ENCODE measurements at places on chromosomes 16 and 17.

GRCh38 chr16:80693553-80693952 lies 110.8 kb downstream of the CDYL2 start:
- no peak for DNase-seq

DNA sequence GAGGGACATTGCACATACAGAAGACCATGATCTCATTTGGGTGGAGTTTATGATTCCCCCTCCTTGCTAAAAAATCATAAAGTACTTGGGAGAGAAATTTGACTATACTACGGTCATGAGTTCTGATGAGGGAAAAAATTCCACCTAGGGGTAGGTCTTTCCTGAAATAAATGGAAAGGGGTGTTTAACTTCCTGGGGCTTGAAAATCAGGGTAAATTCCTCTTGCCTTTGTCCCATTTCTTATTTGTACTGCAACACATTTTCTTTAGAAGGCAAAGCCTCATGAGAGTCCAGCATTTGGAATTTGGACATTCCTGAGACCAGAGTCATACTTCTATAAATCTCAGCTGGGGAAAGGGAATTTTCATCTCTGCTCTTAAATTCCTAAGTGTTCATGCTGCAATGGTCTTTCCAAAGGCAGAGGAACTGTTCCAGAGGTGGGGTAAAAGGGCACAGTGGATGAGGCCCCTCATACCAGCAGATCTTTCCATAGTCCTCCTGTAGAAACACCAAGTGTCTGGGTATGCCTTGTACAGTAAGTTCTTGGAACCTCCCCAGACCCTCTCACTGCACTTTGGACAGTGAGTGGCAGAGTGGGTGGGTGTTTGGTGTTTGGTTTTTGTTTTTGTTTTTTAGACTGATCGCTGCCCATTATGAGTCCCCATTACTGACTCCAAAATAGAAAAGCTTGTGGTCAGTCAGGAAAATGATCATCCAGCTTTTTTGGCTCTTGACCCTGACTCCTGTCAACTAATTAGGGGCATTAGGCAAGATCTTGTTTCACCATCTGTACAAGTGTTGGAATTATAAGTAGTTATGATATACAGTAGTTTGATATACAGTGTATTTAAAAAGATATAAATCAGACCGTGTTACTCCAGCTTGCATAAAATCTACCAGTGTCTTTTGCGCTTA lies 6.0 kb downstream of the LYRM1 start:
- DNase-seq, result no peak

DNA sequence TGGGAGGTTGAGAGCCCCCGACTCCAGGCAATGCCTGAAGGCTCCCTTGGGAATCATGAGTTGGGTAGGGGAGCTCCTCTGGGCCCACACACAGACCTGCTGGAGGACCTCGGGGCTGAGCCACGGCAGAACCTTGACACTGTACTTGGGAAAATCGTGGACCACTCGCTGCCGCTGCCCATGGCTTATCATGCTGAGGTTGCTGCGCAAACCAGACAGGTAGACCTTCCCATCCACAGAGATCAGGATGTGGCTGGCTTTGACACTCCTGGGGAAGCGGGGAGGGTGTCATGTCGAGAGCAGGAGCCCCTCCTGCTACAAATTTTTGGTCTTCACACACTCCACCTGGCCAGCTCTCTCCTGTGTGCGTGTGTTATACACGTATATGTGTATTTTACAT lies 7.2 kb upstream of the LIMD2 start:
- DNase-seq, result no peak

GRCh38 chr16:82990155-82990554 lies 363.4 kb downstream of the CDH13 start:
- no peak for DNase-seq

GRCh38 chr16:11581678-11582077 lies 5.0 kb downstream of the LITAF start:
- no peak for DNase-seq

DNA sequence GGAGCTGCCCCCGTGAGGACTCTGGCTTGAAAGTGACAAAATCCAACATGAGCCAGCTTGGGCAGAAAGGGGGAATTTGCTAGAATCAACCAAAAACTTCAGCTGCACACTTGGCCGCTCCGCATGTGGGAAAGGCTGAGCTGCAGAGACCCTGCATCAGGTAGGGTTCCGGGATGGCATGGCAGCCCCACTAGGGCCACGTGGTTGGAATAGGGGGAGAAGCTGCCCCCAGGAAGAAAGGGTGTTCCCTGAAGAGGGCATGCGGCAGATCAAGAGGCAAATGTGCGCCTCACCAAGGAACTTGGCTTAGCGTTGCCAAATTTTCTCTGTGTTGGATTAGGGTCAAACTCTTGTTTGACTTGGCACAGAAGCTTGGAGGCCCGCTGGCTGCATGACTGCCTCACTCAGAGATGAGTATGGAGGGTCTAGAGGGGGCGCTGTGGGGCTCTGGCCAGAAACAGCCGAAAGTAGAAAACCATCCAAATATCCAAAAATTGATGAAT lies 29.2 kb upstream of the WFIKKN2 start:
- no peak for DNase-seq

- no peak for DNase-seq
These were observed 16.0 kb downstream of the ENGASE start for GRCh38 chr17:79090443-79091225.

- no peak for DNase-seq
These were observed 25.8 kb downstream of the PEMT start for GRCh38 chr17:17565471-17566339.

DNA sequence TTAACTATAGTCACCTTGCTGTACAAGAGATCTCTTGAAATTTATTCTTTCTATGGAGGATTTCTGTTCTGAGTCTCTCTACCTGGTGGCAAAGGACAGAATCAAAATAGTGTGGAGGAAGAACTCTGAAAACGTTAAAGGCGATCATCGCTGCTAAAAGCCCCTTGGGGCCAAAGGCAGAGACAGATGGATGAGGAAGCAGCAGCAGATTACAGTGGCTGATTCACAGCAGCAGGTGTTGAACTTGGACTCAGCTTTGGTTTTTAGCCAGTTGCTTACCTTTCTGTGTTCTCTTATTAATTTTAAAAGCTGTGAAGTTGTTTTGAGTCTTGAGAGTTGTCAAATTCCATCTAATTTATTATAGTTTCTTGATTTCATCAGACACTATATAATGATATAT lies 956.1 kb upstream of the GOT2 start:
- no peak for DNase-seq

DNA sequence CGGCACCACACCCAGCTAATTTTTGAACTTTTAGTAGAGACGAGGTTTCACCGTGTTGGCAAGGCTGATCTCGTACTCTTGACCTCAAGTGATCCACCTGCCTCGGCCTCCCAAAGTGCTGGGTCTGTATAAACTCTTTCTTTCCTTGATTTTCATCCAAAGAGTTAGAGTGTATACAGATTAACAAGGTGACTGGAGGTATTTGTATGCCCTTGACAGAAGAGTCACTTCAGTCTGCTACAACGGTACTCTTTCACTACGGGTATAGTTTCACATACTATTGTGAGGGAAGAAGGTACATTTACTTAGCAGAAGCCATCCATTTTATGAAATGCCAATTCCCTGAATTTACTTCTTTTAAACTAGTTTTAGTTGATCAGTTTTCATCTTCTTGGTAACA lies 32.5 kb downstream of the PPM1E start:
- no peak for DNase-seq

GRCh38 chr17:30922235-30923030 lies 688 bp downstream of the ADAP2 start:
- no peak for DNase-seq

DNA sequence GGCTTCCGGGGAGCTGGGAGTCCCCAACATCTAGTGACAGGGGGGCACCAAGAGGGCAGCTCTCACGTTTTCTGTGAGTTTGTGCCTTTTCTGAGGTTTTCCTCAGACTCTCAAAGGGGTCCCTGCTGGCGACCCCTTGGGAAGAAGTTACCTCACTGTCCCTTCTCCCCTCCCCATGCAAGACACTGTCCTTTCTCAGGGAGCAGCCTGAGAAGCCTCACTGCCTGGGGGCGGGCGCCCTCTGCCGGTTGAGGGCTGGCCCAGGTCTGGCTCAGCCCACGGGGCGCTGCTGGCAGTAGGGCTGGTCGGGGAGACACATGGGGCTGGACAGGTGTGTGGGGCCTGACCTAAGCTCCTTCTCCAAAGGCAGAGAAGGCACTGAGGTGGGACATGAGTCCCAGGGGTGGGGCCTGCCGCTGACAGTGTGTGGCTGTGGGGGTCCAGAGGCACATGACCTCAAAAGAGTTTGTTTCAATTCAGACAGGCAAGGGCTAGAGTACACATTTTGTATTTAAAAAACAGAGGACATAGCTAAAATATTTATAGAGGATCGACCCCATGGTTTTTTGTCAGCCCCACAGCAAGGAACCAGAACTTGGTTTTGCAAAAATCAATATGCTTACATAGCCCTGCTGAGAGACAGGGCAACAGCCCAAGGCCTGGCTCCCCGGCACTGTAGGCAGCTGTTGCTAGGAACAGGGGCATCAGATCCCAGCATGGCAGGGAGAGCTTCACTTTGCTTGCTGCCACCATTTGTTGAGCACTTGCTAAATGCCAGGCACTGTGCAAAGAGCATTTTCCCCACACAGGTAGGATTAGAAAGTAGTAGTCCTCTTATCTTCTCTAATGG lies 18.5 kb upstream of the ALDH3A1 start:
- DNase-seq, result peak; percentile 68

DNA sequence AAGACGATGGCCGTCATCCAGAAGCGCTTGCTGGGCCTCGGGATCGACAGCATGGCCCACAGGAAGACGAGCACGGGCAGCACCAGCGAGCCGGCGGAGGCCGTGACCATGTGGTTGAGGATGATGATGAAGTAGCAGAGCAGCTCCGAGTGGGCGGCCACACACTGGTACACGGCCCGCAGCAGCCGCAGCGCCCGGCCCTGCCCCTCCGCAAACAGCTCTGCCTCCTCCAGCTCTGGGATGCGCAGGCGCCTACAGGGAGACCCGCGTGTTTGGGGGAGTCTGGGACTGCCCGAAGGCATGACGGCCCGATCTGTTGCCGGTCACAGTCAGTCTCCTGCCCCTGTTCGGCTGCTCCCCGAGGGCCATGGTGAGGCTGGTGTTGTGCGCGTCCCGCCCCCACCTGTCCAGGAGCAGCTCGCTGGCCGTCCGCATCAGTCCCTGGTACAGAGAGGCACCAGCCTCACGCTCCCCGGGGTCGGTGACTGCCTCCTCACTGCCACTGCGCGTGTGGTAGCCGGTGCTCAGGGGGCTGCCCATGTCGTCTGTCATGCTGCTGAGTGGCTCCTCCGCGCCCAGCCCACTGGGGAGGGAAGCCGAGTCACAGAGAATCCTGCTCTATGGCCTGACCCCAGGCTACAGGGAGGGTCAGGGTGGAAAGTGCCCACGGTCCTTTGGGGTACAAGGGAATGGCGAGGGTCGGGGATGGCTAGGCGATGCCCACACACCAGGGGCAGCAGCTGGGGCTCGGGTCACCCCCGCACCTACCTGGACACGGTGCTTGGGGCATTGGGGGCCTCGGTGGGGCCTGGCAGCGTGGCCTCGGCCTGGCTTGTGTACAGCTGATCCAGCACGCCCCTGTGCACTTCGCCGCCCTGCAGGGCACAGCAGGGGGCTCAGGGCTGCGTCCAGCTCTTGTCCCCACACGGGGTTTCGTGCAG lies 15.8 kb downstream of the CTU2 start:
- no peak for DNase-seq
